CD8-positive, alpha-beta memory T cell (primary cell): ENCODE measurements at places on chromosomes 1 and 21. TPM values are rescaled to one million over a fixed set of nuclear protein-coding genes. Genes with fewer than 3 reads are reported as not detected.

RHOU gene
- total RNA-seq: 0.88 TPM

DNA sequence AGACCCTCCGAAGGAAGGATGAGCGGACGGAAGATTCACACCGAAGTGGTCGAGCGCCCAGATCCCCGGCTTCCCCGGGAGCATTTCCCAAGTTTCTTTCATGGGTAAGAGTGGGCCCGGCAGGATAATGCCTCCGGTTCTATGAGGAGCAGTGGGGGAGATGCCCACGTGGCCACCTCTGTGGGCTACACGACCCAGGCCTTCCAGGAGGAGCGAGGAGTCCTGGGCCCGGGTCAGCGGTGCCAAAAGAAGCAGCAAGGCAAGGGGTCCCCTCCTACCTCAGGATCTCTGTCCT is 7.9 kb upstream of the NBPF11 start:
- H3K36me3 ChIP-seq: no peaks in the 10 kb centered on the region
- no peak overlapping the region for H3K4me3 ChIP-seq
- H3K27me3 ChIP-seq: no peaks in the 10 kb centered on the region

GRCh38 chr1:84370831-84371394 is 27.4 kb upstream of the DNASE2B start:
- no peaks in the 10 kb centered on the region for H3K36me3 ChIP-seq
- no peaks in the 10 kb centered on the region for H3K4me1 ChIP-seq
- H3K4me3 ChIP-seq: no peak overlapping the region
- DNase-seq: no peak
- no peaks in the 10 kb centered on the region for H3K27me3 ChIP-seq

GRCh38 chr1:232335261-232335660 is 294.7 kb downstream of the SIPA1L2 start:
- peaks cover 20% of the 10 kb centered on the region for H3K4me1 ChIP-seq
- H3K27ac ChIP-seq: no peak overlapping the region
- no peak for DNase-seq
- no peaks in the 10 kb centered on the region for H3K36me3 ChIP-seq
- H3K27me3 ChIP-seq: no peaks in the 10 kb centered on the region

- no peak overlapping the region for H3K4me3 ChIP-seq
- H3K27ac ChIP-seq: no peak overlapping the region
- H3K36me3 ChIP-seq: no peaks in the 10 kb centered on the region
- DNase-seq: no peak
Measured at GRCh38 chr1:33828654-33829053, 35.2 kb upstream of the HMGB4 start.
